ENCODE measurements at places on chromosomes 12 and 14. TPM values are rescaled to one million over a fixed set of nuclear protein-coding genes. Genes with fewer than 3 reads are reported as not detected.

The ATP6V1D gene
- total RNA-seq = 65.9 TPM

The PLCZ1 gene
- not detected for total RNA-seq

The PRKAB1 gene
- total RNA-seq = 20.8 TPM

The RTN1 gene
- 15.4 TPM for total RNA-seq

The PAX9 gene
- not detected for total RNA-seq

The CNPY2 gene
- 87.9 TPM for total RNA-seq

The LYZ gene
- 81.9 TPM for total RNA-seq

The MFAP5 gene
- 147 TPM for total RNA-seq

The CATSPERB gene
- 2.0 TPM for total RNA-seq

The BRF1 gene
- 34.9 TPM for total RNA-seq

The PROX2 gene
- total RNA-seq = not detected

The PPP1R36 gene
- 1.3 TPM for total RNA-seq

The ABCC9 gene
- total RNA-seq = 55.1 TPM

The B4GALNT1 gene
- 2.7 TPM for total RNA-seq

The LRRC10 gene
- not detected for total RNA-seq

The KRT1 gene
- not detected for total RNA-seq

The GPR135 gene
- 7.5 TPM for total RNA-seq

The MYBPC1 gene
- not detected for total RNA-seq

The COPS7A gene
- 57.5 TPM for total RNA-seq

The FAM234B gene
- 8.0 TPM for total RNA-seq

The TEX22 gene
- not detected for total RNA-seq

The SLC17A8 gene
- not detected for total RNA-seq

The TEX52 gene
- not detected for total RNA-seq

The PRIM1 gene
- 3.2 TPM for total RNA-seq

The MANSC1 gene
- total RNA-seq = 15.4 TPM

The EAPP gene
- total RNA-seq = 22.1 TPM

The HOXC6 gene
- 0.74 TPM for total RNA-seq

The EFS gene
- total RNA-seq = 15.5 TPM

Data from mesenteric fat pad (tissue), 1 donor.